ENCODE measurements at places on chromosomes 4 and X.
A peak's percentile ranks its signal among the peaks of the same experiment; 100 is the strongest.

DNA sequence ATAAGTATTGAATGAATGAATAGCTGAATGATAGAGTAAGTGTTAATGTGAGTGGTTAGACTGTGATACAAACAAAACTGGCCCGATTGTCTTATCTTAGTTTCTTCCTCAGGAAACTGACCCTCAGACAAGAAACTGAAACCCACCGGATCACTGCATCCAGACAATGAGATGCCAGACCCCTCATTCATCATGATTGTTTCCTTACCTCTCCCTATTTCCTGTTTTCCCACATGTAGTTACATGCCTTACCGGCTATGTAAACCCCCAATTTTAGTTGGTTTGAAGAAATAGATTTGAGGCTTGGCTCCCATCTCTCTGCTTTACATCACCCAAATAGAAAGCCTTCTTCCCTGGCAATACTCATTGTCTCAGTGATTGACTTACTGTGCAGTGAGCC is 218.9 kb upstream of the PPP1R2C start:
- DNase-seq, result no peak

DNA sequence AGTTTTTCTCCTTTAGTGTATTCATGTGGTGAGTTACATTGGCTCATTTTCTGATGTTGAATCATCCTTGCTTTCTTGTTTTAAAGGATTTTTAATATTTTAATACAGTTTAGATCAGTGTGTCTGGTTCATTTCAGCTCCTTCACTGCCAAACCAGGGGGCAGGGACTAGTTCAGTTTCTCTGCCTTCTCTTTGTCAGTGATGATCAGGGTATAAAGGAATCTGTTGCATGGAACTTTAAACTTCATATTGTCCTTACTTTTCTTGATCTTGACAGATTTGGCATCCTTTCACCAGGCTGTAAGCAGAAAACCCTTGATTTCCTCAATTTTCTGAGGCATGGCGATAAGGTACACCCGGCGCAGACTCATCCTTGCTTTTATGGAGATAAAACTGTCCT is 149.4 kb downstream of the KDR start:
- DNase-seq, result no peak

- DNase-seq, result no peak
Observed at GRCh38 chrX:21905313-21905712, 35.2 kb upstream of the SMS start.

DNA sequence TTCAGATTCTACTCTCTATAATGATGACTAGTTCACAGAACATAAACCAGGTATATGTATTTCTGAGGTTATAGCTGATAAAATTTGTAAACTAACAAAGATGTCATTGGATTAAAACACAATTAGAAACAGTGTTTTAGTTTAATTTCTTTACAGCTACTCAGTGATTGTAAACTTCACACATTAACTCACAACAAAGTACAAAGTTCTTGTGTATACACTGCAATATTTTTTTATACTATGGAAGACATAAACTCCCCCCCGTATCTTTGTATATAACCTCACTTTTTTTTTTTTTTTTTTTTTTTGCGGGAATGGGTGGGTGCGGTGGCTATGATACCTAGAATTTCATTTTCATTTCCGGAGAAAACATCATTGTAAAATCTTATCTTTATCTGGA is 1043.2 kb downstream of the PCDH18 start:
- DNase-seq, result no peak

GRCh38 chr4:152556283-152556682 is 20.4 kb upstream of the FBXW7 start:
- no peak for DNase-seq

DNA sequence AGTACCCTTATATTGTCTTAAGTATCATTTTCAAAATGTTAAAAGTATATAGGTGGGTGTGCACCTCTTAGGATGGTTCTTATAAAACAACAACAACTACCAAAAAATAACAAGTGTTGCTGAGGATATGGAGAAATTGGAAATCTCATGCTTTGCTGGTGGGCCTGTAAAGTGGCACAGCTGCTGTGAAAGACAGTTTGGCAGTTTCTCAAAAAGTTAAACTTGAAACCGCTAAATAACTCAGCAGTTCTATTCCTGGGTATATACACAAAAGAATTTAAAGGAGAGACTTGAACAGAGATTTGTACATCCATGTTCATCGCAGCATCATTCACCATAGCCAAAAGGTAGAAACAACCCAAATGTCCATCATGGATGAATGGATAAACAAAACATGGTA is 65.5 kb downstream of the HAND2 start:
- no peak for DNase-seq

- DNase-seq, result no peak
Observed at GRCh38 chrX:136598631-136599030, 49.3 kb upstream of the CD40LG start.

- DNase-seq, result no peak
Observed at GRCh38 chr4:71460371-71460770, 121.6 kb downstream of the SLC4A4 start.

GRCh38 chr4:169221662-169222061 is 49.1 kb downstream of the SH3RF1 start:
- no peak for DNase-seq

GRCh38 chr4:86791126-86791525 is 58.1 kb downstream of the SLC10A6 start:
- no peak for DNase-seq

DNA sequence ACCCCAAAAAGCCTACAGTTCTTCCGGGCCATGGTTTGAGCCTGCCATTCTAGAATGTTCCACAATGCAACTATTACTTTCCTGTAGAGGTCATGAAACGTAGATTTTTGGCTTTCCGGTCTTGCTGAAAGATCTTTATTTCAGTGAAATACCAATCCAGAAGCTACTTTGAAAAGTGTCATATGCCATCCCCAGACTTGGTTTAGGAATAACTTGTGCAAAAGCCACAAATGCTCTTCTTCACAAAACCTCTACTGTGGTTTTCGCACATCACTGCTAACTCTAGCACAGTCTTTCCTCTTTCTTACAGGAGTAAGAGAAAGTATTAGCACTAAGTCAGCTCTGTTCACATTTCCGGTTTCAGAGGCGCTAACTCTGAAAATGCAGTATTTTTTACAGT is 12.7 kb upstream of the CD40LG start:
- DNase-seq, result no peak

DNA sequence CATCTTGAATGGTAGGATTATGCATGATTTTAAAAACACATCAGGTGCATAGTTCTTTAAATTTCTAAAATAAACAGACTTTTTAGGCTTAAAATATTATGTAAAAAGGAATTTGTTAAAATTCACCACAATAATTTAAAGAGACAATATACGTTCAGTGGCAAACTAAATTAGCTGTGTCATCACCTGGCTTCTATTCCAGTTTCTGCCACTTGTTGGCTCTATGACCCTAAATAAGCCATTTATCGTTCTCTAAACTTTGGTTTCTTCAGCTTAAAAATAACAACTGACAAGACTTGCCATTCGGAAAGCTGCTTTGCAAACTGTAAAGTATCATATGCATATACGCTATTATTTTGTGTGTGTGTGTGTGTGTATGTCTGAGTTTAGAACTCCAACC is 141.3 kb downstream of the MGST2 start:
- no peak for DNase-seq

GRCh38 chr4:2301806-2302205 is 39.9 kb upstream of the MXD4 start:
- DNase-seq, result no peak

DNA sequence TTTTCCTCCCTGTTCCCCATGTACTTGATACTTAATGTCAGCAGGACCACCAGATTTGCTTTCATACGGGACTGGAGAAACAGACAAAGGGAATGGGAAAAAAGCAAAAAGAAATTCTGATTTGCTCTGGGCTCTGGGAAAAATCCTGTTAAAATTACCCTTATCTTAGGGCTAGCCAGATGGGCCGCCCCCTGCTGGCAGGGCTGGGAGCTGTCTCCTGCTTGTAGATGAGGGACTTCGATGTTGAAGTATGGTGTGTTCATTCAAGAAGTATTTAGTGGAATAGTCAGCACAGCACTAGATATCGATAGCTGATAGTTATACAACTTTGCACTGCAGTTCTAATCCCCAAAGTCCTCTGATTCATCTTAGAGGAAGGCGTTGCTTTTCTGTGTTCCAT is 45.8 kb downstream of the BCORL1 start:
- peak; percentile 33 for DNase-seq

DNA sequence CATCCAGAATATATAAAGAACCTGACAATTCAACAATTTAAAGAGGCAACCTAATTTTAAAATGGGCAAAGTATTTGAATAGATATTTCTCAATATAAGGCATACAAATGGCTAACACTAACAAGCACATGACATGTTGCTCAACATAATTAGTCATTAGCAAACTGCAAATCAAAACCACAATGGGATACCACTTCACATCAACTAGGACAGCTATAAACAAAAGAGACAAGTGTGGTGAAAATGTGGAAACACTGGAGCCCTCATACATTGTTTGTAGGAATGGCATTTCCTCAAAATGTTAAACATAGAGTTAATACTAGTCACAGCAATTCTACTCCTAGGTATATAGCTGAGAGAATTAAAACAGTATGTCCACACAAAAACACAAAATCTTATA is 96.7 kb downstream of the CORIN start:
- DNase-seq, result no peak

DNA sequence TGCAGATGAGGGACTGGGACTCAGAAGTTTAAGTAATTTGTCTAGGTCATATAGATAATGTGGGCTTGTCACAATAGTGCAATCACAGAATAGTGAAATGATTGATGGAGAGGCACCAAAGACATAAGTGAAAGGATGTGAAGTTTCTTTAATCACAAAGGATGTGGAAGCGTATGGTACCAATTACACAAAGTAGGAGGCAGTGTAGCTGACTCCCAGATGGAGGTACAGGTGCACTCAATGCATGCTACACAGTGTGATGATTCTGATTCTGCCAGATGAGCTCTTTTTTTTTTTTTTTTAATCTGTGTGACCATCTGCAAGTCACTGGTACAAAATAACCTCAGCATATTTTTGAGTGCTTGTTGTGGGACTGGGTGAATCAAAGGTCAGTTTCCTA is 411.3 kb downstream of the SPRY1 start:
- DNase-seq, result no peak

DNA sequence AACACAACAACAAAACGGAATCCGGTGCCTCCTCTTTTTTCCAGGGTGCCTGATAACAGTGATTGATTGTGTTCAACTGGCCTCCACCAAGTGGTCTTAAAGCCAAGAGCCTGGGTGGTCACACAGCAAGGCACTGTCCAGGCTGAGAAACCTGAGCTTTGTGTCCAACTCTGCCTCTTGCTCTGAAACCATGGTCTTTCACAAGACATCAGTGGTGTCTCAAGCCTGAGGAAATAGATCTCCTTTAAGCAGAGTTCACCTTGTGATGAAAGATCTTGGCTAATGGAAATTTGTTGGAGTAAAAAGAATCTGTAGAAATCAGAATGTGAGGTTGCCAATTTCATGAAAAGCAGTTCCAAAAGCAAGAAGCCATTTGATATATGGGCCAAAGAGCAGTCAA is 47.3 kb upstream of the ACSL1 start:
- DNase-seq, result no peak

- no peak for DNase-seq
Observed at GRCh38 chrX:56813318-56813837, 84.3 kb downstream of the NBDY start.
